ENCODE measurements at places on chromosomes 2 and 18.

DNA sequence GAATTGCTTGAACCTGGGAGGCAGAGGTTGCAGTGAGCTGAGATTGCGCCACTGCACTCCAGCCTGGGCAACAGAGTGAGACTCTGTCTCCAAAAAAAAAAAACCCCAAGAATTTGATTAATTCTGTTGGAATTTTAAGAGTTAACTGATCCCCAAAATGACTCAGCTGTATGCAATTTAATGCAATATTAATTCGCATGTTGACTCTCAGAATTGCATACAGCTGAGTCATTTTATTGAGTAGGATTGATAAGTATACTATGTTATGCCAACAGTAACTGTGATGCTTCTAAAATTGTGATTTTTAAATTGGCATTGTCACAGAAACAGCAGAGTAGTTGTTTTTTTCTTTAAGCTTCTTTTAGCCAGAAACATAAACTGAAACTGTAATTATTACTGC is 19.6 kb downstream of the MSH2 start:
- no peak for DNase-seq

GRCh38 chr2:234377761-234378391 is 119.0 kb downstream of the ARL4C start:
- no peak for DNase-seq

DNA sequence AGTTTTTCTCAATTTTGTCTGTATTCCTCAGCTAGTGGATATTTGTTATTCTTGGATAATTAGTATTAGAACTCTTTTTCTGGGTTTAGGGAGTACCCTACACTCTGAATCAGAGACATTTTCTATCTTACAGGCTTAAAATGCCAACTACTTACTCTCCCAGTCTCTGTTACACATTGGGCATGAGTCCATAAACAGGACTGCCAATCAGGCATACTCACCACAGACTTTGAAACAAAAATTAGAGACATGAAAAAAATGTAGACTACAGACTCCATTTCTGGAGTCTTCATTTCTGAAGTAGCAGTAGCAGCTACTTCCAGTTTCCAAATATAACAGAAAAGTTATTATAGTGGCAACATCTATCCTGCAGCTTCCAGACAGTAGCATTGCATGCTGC is 279.7 kb downstream of the MBD5 start:
- DNase-seq: no peak

DNA sequence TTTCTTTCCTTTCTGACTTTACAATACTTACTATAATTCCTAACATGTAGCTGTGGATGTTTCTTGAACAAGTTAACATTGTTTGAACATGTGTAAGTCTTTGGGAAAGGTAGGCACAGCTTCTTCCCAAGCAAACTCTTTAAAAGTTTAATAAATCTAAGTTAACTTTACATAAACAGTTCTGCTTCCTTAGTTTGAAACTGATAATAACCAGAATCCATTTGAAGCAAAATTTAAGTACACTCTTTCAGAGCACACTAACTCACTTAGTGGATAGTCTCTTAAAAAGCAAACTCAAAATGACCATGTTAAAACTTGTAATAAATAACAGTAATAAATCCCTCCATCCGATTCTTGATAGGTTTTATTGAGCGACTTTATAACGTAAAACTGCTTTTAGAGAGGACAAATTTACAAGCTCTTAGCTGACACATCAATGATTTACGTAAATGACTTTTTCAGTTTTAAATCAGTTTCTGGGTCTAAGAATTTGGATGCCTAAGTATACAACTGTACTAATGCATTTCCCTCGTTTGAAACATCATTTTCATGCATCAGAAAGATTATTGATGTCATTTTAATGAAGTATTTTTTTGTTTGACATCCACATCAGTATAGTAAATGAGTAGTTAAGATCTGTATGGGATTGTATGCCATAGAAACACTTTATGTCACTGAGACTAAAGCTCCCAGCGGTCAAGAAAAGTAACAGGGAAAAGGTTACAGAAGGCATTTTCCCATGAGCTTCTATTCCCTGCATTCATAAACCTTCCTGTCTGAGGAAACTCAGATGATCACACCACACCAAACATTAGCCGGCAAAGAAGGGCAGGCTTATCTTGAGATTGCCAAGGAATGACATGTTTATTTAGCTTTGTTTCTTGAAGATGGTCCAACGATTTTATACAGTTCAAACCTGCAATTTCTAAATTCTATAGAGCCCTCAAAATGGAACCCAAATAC is 67.5 kb downstream of the PDE1A start:
- DNase-seq: no peak

- DNase-seq: no peak
These were observed 96.7 kb upstream of the LMAN1 start for GRCh38 chr18:59455728-59456276.

DNA sequence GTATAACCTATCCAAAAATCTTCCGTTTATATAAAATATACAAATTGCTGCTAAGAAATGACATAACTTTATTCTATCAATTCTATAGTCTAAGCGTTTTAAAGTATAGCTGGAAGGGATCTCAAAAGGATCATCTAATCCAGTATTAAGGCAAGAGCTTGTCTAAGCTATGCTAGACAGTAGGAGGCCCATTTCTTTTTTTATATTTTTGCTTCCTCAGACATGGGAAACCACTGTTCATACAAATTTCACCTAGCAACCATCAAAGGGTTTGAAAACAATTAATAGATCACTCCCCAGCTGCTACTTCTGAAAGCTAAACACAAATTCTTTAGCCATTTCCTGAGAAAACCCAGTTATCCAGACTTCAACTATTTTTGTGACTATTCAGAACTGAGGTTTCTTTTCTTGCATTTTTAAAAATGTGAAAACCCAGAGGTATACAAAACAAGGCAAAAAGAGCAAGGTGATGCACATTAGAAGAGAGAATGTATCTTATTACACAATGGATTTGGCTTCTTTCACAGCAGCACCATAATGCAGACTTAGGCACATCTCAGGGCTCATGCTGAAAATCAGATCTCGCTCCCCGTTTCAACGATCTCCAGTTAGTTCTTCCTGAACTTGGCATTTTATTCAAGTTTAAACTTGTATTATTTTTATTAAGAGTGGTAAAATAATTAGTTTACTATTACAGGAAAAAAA is 274.4 kb downstream of the LRP1B start:
- DNase-seq: no peak

DNA sequence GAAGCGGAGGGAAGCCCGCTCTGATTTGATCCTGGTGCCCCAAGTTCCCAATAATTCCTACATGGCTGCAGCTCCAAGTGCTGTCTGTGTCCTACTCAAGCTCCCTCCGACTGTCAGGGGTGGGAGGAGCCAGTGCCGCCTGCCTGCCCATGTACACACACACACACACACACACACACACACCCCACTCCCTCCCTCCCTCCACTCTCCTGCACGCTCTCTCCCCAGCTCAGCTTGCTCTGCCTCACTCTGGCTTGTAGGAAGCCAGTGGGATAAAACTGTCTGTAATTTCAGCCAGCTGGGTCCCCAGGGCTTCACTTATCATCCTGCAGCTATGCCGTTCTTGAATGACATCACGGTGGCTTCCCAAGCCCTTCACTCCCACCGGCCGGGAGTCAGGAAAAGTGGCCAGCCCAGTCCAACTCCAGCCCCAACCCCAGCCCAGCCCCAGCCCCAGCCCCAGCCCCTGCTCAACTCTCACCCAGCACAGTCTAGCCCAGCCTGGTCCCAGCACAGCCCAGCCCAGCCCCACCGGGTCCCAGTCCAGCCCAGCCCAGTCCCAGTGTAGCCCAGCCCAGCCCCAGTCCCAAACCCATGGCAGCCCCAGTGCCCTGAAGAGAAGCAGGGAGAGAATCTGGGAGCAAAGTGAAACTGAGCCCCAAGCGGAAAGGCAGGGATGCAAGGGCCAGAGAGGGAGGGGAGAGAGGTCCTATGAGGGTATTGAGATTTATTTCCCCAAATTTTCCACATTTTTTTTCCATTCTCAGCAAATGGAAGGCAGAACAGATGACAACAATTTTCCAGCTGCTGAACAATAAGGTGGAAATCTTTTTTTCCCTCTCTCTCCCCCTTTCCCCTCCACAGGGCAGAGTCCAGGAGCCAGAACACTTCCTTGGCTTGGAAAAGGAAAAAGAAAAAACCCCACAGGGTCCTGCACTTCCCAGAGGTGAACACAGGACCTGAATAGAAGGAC is 144.0 kb downstream of the TNS1 start:
- no peak for DNase-seq

GRCh38 chr2:138922973-138923563 is 142.9 kb upstream of the NXPH2 start:
- no peak for DNase-seq

DNA sequence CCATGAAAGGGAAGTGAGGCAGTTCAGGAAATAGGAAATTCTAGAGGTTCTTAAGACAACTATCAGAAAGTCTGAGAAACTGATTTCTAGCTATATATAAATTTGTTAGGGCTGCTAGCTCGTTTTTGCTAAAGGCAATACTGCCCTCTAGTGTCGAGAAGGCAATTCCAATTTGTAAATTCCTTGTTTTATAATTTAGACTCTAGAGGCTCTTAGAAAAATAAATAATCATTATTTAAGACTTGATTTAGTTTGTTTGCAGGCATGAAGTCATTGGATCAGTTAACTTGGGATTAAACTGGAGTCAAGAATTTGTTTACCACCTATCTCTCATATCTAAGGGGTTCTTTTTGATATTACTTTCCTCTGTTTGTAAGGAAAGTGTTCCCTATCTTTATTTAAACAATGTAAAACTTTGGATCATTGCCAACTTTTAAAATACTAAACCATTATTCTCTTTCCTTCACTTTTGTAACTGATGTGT is 66.2 kb downstream of the ACVR2A start:
- DNase-seq: no peak

DNA sequence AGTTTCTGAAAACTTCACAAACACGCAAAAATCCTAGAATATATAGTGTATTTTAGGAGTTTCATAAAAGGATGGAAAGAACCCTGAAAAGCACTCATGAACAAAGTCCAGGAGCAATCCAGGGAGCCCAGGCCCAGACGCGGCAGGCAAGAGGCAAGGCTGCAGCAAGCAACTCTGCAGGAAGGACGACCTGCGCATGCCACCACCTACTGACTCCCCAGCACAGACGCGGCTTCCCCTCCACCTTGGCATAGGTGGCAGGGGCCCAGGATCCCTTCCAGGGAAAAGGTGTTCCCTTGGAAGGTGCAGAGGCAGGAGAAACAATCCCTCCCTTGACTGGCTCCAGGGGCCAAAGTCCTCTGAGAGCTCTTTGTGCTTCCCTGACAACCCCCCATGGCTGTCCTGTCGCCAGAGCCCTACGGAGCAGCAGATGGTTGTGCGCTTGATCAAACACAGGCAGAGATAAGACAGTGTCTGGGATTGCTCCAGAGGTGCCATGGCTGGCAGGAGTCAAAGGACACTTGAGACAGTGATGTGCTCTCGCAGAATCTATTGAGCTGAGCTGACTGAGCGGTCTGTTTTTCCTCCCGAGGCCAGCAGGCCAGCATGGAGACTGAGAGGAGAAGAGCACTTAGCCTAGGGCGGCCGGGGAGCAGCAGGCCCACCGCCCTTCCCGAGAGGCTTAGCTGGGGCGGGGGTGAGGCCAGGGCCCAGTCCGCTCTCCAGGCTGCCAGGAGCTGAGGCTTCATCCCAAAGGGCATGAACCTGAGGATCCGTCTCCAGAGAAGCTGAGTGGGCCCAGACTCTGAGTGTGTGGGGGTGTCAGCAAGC is 10.8 kb upstream of the AMER3 start:
- DNase-seq: no peak

DNA sequence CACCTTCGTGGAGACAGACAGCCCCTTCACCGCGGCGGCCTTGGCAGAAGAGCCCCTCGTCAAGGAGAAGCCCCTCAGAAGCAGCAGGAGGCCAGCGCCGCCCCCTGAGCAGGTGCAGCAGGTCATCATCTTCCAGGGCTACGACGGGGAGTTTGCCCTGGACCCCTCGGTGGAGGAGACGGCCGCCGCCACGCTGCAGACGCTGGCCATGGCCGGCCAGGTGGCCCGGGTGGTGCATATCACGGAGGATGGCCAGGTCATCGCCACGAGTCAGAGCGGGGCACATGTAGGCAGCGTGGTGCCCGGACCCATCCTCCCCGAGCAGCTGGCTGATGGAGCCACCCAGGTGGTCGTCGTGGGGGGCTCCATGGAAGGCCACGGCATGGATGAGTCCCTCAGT is 145.7 kb downstream of the PTGR3 start:
- no peak for DNase-seq

GRCh38 chr2:153156743-153157142 is 321.8 kb downstream of the RPRM start:
- no peak for DNase-seq

DNA sequence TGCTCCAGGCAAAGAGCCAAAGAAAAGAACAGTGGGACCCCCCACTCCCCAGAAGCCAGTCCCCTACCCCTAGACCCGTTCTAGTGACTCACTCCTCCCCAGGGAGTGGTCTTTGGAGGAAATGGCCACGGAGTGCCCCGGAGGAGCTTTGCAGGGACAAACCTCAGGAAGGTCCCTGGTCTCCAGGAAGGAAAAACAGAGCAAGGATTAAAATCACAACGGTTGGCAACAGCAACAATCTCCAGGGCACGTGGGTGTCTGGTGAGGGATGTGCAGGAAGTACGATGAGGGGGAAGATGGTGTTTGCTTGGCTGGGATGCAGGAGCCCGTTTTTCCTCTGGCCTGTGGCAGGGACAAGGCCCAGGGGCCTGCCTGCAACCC is 135.0 kb downstream of the SMAD2 start:
- no peak for DNase-seq

DNA sequence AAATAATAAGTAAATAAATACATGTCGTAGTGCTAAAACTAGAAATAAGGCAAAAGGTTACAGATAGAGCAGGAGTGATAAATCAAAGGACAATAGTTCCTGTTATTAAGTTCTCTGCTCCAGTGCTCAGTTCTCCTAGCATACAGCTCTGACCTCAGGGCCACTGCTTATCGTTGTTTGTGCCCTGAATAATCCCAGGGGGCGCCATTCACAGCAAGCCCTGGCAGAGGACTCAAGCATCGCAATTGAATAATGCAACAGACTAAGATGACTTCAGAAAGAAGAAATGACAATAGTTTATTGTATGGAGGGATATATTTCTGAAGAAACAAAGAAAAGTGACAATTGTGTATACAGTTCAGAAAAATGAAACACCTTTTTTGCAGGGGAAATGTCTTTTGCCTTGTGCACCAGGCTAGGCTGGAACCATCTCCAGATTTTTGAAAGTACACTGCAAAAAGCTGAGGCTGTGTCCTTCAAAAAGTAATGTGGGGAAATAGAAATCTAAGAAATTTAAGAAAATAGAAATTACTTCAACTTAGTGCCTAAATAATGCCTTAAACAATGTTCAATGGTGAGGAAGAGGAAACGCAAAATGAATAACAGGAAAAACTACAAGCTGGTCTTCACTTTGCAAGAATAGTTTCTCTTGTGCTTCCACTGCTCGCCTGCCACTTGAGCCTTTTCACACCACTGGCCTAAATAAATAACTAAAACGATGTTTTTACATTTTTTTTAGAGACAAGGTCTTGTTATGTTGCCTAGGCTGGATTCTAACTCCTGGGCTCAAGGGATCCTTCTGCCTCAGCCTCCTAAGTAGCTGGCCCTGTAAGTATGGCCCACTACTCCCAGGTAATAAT is 19.0 kb upstream of the CCNYL1 start:
- DNase-seq: no peak

GRCh38 chr18:35178260-35178659 is 62.6 kb upstream of the ZNF397 start:
- DNase-seq: no peak

GRCh38 chr2:231270221-231271114 is 72.0 kb downstream of the ARMC9 start:
- DNase-seq: no peak

All from esophagus muscularis mucosa (tissue), 4 donors.